ENCODE measurements at places on chromosomes 3 and 15.

DNA sequence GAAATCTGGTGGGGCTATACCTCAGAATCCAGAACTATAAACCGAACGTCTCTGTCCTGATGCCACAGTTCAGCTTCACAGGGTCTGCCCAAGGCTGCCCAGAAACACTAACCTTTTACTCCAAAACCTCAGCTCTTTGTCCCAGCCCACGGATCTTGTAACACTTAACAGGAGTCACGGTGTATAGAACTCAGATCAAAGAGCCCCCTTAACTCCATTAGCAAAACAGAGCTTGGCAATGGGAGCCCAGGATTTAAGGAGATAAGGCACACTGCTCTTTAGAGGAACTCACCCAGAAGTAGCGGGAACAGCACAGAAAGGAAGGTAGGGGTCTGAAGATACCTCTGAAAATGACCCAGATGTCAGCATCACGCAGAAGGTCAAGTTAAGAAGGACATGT is 68.8 kb upstream of the SOX14 start:
- no peak for DNase-seq

DNA sequence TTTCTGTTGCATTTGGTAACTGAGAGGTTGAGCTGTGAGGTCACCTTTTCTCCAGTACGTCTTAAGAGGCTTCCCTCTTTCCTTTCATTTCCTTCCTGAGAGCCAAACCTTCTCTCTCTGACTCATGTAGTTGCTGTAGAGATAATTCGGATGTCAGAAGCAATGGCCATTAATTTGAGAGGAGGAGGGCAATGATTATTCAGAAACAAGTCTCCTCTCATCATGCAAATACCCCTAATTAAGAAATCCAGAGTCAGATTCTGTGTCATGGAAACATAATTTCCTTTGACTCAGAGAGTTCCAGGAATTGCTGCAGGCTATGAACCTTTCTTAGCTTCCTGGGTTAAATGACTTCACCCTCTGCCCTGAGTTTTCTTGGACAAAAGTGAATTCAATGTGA is 59.0 kb upstream of the GSK3B start:
- peak; percentile 41 for DNase-seq

- no peak for DNase-seq
Measured at GRCh38 chr3:101102678-101103296, 109.6 kb upstream of the ABI3BP start.

DNA sequence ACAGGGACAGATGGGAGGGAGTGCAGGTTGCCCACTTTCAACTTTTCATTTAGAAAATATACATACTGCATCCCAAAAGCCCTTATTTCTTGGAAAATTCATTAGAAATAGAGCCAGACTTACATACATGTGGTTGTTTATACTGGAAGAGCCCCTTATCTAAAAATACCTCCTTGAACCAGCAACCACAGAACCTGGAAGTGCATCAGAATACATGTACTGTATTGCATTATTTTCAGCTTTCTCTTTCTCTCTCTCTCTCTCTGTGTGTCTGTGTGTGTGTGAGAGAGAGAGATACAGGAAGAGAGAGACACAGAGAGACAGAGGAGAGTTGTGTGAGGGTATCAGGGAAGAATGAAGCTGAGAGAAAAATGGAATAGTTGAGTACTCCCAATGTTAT is 29.5 kb upstream of the LSAMP start:
- DNase-seq = no peak

DNA sequence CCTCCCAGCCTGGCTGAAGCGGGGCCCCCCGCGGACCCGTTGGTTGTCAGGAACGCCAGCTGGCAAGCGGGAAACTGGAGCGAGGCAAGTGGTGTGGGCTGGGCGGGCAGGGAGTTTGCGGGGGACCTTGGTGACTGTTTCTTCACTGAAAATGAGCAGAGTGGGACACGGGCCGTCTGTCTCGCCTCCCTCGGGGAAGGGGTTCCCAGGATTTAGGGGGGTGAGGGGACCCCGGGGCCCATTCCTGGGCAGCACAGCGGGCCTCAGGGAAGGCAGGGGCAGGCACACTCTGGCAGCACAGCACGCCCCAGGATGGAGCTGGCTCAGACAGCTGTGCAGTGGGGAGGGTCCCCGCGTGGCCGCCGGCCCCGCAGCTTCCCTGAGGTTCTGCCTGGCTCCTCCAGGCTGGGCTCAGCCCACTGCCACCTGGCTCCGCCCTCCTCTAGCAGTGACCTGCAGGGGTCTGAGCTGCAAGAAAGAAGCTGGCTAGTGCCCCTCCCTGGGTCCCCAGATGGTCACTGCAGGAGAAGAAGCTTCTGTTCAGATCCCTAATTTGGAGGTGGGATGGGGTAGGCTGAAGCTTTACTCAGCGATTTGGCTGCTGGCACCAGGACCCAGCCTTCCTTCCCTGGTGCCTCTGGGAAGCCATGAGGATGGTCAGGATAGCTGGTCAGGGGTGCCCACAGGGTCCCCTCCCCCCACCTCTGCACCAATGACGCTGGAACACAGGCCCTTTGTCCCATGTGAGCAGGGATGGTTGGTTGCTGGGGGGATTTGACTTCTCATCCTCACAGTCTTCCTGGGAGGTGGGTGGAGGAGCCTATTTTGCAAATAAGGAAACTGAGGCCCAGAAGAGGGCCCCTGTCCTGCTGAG is 90.4 kb downstream of the TBC1D2B start:
- no peak for DNase-seq

- DNase-seq = peak; percentile 69
Measured at GRCh38 chr3:50267280-50267913, 1.6 kb upstream of the SEMA3B start.

DNA sequence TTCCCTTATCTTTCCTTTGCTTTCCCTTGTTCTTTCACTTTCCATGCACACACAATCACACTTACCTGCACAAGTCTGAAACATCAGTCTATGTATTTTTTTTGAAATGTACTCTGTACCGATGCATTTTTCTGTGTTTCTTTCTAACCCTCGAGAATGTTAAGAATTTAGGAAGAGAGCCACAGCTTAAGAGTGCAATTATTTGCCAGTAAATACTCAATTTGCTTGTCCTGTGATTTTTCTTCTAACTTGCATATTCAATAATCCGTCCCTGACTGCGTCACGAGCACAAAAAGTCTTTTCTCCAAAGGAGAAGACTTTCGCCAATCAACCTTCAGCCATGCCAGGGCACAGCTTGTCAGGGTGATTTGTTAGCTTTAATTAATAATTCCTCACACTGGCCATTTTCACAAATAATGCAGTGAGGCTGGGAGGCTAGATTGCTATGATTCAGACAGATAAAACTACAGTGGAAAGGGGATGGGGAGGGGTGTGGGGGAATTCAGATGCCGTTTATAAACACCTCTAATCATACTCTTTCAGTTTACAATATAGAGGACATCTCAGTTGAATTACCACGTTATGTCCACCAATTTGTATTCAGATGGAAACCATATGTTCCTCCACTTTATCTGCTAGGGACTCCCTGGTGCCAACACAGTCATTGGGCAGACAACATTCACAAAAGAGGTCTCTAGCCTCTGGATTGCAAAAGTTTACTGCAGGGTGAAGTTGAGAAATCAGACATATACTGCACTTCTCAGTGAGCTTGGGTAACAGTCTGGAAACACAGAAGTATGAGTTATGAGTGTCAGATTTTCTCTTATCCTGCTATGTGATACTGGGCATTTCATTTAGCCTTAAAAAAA is 388.0 kb downstream of the ZBTB20 start:
- peak; percentile 20 for DNase-seq
